T follicular helper cell (primary cell): ENCODE measurements at places on chromosomes 3 and 15.

GRCh38 chr3:170839518-170840100 is 30.4 kb downstream of the RPL22L1 start:
- no peak for DNase-seq

- DNase-seq = no peak
Observed at GRCh38 chr15:66848116-66848515, 146.1 kb downstream of the SMAD6 start.

- no peak for DNase-seq
Observed at GRCh38 chr3:135995766-135996165, 30.2 kb downstream of the PPP2R3A start.

DNA sequence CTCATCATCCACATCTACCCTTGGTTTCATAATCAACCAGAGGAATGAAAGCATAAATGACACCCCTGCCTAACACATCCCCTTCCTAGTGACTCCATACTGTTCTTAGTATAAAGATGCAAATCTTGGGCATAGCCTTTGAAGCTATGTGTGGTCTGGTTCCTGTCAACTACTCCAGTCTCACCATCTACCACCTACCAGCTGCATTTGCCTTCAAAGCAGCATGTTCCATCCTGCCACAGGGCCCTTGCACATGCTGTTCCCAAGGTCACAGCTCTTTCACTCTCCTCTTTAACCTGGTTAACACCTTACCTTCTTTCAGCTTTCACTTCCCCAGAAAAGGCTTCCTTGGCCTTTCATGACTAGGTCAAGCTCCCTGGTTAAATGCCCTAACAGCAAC is 62.3 kb upstream of the ARHGEF3 start:
- no peak for DNase-seq

GRCh38 chr15:78712797-78713515 is 71.9 kb upstream of the CHRNB4 start:
- DNase-seq = no peak

GRCh38 chr15:48149858-48150257 is 28.2 kb downstream of the MYEF2 start:
- DNase-seq = no peak

DNA sequence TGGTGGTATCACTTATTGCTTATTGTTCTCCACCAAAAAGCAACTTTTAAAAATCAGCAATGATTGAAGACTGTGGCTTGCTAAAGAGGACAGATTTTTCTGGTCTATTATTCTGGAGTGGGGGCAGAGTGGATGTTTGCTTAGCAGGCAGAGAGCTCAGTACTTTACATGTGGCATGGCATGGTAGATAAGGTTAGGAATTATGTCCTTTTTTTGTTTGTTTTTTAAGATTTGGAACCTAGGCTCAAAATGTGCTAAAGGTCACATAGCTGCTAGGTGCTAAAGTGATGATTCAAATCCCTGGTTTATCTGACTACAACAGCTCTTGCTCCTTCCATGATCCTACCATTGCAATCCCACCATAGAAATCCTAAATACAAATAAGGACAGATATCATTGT is 331.0 kb upstream of the ADAMTS9 start:
- no peak for DNase-seq

- no peak for DNase-seq
Observed at GRCh38 chr3:148034353-148034752, 625.2 kb downstream of the ZIC1 start.

- DNase-seq = no peak
Observed at GRCh38 chr3:20462723-20463122, 276.7 kb upstream of the SGO1 start.

- DNase-seq = no peak
Observed at GRCh38 chr3:58586776-58587192, 9.6 kb upstream of the FAM107A start.
